ENCODE measurements at places on chromosomes 6 and 20. TPM values are rescaled to one million over a fixed set of nuclear protein-coding genes. Genes with fewer than 3 reads are reported as not detected.
A peak's percentile ranks its signal among the peaks of the same experiment; 100 is the strongest.

DNA sequence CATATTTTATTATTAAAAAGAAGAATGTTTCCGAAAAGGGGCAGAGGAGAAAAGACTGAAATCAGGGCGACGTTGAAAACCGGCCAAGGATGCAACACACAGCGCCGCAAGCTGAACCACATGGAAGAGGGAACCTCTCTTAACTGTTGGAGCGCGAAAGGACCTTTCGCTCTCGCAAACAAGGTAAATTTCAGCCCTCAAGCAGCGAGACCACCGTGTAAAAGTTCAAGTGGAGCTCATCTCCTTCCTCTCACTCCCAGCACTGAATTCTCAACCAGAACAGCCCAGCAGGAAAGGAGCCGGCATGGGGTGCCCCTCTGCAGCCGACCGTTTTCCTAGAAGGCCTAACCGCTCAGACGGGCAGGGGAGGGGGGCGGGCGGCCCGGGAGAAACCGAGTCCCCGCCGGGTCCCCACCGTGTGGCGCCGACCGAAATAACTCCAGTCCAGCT, 621 bp downstream of the GPR63 start:
- no peaks in the 10 kb centered on the region for H3K36me3 ChIP-seq
- peaks cover 14% of the 10 kb centered on the region for H3K4me1 ChIP-seq
- H3K4me3 ChIP-seq, result peak overlapping the region; percentile 88

Gene BICRAL
- 28.3 TPM for total RNA-seq

- H3K36me3 ChIP-seq, result peaks cover 3% of the 10 kb centered on the region
- no peak for DNase-seq
- H3K4me1 ChIP-seq, result no peaks in the 10 kb centered on the region
- H3K27me3 ChIP-seq, result no peaks in the 10 kb centered on the region
- no peak overlapping the region for H3K27ac ChIP-seq
- H3K4me3 ChIP-seq, result no peak overlapping the region
Observed at GRCh38 chr6:108368431-108369030, 73.7 kb downstream of the AFG1L start.

Gene CASS4
- 18.7 TPM for total RNA-seq

Gene FLRT3
- not detected for total RNA-seq

GRCh38 chr6:151010071-151010470, 144.6 kb downstream of the MTHFD1L start:
- no peaks in the 10 kb centered on the region for H3K4me1 ChIP-seq
- H3K27ac ChIP-seq, result no peak overlapping the region
- peaks cover 4% of the 10 kb centered on the region for H3K36me3 ChIP-seq
- no peak for DNase-seq

DNA sequence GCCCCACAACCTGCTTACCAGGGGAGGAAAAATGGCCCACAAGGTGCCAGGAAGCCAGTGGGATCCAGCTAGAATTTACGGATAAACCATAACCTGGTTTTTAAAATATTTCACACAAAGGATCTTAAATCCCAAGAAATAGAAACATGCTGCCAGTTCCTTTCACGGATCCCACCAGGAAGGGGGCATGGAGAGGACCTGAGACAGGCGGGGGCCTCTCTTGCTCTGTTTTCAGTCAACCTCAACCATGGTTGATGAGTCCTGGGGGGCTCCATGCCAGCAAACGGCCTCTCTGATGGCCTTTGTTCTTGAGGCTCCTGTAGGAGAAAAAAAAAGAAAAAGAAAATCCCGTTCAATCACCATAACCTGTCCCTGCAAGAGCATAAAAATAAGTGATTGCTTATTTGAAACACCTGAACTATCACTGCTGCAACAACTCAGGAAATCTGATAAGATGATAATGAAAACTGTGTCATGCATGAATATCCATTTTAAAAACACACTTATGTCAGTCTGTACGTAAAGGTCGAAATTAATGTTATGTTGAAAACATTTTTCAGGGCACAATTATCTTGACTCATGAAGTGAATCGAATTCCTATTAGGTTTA, 125.8 kb upstream of the CST7 start:
- H3K4me3 ChIP-seq, result no peak overlapping the region
- H3K36me3 ChIP-seq, result no peaks in the 10 kb centered on the region
- H3K4me1 ChIP-seq, result no peaks in the 10 kb centered on the region
- no peak overlapping the region for H3K27ac ChIP-seq
- no peak for DNase-seq

Gene ECI2
- total RNA-seq, result 55.9 TPM

DNA sequence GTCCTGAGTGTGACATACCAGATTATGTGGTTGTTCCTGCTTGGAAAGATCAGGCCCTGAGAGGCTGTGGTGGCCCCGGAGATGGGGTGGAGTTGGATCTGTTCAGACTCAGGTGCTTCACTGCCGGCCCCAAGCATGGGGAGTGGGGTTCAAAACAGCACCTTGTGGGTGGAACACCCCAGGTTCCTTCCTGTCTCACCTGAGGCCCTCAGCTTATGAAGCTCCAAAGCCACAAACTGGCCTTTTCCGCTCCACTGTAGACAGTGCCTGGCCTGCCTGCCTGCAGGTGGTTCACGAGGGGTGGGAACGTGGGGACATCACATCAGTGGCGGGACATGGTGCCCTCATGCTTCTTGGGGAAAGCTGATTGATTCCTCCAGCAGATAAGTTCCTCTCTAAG, 146.4 kb downstream of the TAF4 start:
- H3K4me1 ChIP-seq, result peaks cover 3% of the 10 kb centered on the region
- H3K4me3 ChIP-seq, result no peak overlapping the region
- no peak for DNase-seq
- peaks cover 3% of the 10 kb centered on the region for H3K27me3 ChIP-seq
- H3K36me3 ChIP-seq, result no peaks in the 10 kb centered on the region

GRCh38 chr6:158488065-158488464, 71.8 kb upstream of the TMEM181 start:
- H3K36me3 ChIP-seq, result peaks cover 4% of the 10 kb centered on the region
- H3K4me3 ChIP-seq, result no peak overlapping the region
- DNase-seq, result no peak
- no peak overlapping the region for H3K27ac ChIP-seq
- H3K4me1 ChIP-seq, result peaks cover 4% of the 10 kb centered on the region
- H3K27me3 ChIP-seq, result no peaks in the 10 kb centered on the region

DNA sequence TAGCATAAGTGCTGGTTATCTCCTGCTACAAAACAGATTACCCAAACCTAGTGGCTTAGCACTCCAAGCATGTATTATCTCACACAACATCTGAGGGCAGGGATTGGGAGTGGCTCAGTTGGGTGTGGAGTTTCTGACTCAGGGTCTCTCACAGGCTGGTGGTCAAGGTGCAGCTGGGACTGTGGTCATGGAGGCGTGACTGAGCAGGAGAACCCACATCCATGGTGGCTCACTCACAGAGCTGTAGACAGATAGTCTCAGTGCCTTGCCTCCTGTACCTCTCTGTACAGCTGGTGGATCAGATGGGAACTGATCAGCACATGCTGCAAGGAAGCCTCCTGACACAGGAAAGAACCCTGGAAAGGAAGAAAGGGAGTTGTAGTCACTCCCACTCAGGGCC, 83.1 kb upstream of the CST7 start:
- H3K27ac ChIP-seq, result no peak overlapping the region
- H3K4me1 ChIP-seq, result no peaks in the 10 kb centered on the region
- peaks cover 2% of the 10 kb centered on the region for H3K27me3 ChIP-seq
- H3K36me3 ChIP-seq, result no peaks in the 10 kb centered on the region
- no peak for DNase-seq

- no peak overlapping the region for H3K4me3 ChIP-seq
- H3K27me3 ChIP-seq, result no peaks in the 10 kb centered on the region
- no peak overlapping the region for H3K27ac ChIP-seq
- H3K36me3 ChIP-seq, result no peaks in the 10 kb centered on the region
Observed at GRCh38 chr6:4358414-4359107, 223.2 kb upstream of the ECI2 start.
